ENCODE measurements at places on chromosomes 4 and X.

DNA sequence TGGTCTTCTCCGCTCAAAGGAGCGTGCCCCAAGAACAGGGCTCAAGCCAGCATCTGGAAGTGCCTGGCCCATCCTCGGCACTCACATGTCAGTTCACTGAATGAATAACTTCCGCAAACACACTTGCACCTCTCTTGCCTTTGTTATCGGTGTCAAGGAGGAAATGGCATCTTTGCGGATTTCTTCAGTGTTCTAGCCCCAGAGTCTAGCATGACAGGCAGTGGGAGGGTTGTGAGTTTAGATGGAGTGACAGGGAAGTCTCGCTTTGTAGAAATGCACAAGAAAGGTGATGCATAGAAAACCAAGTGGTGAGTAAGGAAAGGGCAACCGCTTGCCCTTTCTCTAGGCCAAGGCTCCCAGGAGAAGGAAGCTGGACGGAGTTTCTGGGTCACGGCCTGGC is 17.6 kb upstream of the MECP2 start:
- DNase-seq, result no peak

GRCh38 chr4:78311306-78311705 is 240.3 kb upstream of the ANXA3 start:
- no peak for DNase-seq

- no peak for DNase-seq
Observed at GRCh38 chr4:32002037-32002747, 1282.0 kb downstream of the PCDH7 start.

- no peak for DNase-seq
Observed at GRCh38 chr4:149512501-149512900, 303.1 kb downstream of the IQCM start.

GRCh38 chr4:98722000-98722399 is 63.6 kb upstream of the TSPAN5 start:
- DNase-seq, result no peak

- DNase-seq, result no peak
Observed at GRCh38 chr4:70943114-70943513, 40.9 kb downstream of the MOB1B start.

GRCh38 chr4:106021737-106022410 is 126.6 kb downstream of the NPNT start:
- DNase-seq, result no peak

DNA sequence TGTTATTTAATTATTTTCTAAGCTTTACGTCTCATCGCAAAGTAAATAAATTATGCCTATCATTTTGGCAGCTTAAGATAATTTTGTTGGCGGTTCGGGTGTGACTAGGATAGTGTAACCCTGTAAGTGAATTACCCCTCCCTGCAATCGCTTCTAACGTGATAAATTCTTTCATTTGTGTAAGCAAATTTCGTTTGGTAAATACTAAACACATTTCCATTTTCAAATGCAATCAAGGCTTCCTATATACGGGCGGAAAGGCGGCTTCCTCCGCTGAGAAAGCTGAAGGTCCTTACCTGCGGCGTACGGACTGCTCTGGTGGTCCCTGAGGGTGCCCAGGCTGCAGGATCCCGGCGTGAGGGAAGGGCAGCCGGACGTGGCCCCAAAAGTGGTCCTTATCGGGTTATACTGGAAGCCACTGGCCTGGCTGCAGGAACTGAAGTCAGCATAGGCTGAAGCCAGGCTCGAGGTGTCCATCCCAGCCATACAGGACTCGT is 403 bp downstream of the PHOX2B start:
- no peak for DNase-seq

- DNase-seq, result no peak
Observed at GRCh38 chrX:15948318-15948660, 93.7 kb upstream of the AP1S2 start.

DNA sequence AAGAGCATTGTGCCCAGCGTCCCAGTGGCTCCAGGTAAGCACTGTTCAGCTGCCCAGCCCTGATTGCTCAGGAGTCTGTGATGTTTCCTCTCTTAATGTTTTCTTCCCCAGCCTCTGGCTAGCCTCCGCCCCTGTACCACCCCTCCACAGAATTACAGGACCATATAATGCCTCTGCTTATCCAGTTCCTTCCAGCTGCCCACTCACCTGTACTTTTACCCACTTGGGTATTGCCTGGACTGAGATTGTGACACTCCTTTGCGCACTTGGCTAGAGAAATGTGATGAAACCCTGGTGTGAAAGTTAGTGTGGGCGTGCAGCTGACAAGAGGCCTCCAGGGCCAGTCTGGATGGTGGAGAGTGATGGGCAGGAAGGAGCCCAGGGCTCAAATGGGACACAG is at the start of gene AWAT2:
TSS of gene AWAT2 (minus strand) at position 14 of the 400 bp plus-strand sequence. CDS start at position 8, 6 bp downstream.
- no peak for DNase-seq

DNA sequence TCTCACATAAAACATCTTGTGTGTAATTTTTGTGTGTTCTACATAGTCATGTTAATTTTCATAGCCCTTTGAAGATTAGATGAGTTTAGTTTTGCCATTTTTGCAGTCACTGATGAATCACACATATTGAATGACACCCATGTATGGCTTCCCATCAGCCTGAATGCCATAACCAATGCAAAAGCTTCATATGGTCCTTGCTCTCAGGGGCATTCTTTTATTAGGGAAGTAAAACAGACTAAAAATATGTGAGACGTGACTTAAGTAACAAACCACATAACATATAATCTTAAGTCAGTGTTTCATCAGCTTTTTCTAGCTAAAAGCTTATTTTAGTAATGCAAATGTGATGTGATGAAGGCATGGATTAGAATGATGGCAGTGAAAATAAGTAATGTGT is 8.2 kb downstream of the SLC25A4 start:
- no peak for DNase-seq

DNA sequence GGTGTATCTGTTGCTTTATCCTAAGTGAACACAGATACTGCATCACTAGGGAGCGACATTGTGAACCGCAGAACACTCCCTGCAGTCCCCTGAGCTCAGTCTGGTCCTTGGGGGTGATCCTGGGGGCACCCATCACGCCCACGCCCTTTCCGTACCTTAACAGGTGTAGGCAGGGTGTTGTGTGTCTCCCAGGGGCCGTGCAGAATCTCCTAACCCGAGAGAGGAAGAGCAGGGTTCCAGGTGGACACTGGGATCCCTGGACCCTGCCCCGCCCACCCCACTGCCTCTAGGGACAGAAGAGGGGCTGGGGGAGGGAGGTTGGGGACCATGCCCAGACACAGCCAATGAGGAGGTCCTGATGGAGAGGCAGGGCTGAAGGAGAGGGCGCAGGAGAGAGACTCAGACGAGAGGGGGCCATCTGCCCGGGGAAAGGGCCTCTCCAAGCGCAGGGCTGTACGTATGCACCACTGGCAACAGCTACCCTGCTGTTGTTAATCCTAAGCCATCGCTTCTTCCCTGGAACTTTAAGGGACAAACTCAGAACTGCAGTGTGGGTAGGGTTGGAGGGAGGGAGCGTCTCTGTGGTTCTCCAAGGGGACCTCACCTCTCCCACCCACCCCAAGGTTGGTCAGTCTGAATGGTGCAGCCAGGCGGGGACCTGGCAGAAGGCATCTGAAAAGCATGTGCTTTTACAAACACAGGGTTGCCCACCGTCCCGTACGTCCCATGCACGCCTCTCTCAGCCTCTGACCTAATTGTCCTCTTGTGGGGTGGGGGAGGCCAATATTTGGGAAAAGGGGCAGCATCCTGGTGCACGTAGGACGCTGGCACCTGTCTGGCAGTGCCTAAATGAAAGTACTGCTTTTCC is 2.5 kb downstream of the P2RY8 start:
- no peak for DNase-seq

DNA sequence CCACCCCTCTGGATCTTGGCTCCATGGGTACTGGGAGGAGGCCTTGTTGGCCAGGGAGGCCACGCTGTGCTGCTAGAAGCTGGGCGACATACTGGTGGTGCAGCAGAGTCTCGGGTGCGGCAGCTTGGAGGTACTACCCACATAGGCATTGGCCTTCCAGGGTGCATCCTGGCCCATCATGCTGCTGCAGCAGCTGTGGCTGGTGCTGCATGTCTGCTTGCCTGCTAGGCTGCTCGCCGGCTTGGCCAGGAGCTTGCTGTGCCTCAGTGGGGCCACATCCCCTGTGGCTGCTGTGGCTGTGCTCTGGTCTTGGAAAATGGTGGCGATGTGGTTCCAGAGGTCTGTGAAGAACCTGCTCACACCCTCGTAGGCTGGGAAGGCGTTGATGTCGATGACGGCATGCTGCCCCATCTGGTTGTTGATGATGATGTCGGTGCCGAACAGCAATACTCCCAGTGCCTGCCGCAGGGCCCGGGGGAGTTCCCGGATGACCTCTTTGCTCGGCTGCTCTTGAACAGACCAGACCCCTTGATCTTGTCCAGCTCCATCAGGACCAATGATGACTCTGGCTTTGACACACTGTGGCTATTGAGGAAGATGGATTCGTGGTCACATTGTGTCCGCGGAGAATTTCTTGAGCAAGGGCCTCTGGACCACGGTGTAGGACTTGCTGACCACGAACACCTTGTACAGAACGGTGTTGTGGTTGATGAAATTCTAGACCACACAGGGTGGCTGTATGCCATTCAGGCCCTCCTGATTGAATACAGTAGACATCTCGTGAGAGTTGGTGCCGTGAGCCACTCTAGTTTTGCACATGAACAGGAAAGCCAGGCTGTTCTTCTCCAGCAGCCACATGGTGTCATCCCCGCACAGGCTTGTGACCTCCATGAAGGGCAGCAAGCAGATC is 11.8 kb downstream of the RBM10 start:
- DNase-seq, result no peak

- no peak for DNase-seq
Observed at GRCh38 chr4:2304321-2304876, 42.5 kb upstream of the MXD4 start.

GRCh38 chr4:4395849-4396627 is 9.1 kb downstream of the NSG1 start:
- no peak for DNase-seq

GRCh38 chr4:147732518-147733235 is 789 bp downstream of the ARHGAP10 start:
- DNase-seq, result no peak

DNA sequence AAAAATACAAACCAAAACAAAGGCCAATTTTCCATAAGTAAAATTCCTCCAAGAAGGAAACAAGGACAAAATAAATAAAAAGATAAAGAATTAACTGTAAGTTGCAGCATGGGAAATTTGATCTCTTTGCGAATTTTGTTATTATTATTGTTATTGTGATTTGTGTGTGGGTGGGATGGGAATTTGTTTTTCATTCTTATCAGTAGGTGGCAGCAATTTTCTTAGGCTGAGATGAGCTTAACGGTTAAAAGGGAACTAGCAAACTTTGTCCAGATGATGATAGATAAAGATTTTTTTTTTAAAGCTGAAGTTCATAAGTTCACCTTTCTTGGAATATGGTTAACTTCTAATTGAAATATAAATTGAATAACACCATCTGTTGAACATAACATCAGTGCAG is 83.2 kb upstream of the IL1RAPL2 start:
- no peak for DNase-seq

DNA sequence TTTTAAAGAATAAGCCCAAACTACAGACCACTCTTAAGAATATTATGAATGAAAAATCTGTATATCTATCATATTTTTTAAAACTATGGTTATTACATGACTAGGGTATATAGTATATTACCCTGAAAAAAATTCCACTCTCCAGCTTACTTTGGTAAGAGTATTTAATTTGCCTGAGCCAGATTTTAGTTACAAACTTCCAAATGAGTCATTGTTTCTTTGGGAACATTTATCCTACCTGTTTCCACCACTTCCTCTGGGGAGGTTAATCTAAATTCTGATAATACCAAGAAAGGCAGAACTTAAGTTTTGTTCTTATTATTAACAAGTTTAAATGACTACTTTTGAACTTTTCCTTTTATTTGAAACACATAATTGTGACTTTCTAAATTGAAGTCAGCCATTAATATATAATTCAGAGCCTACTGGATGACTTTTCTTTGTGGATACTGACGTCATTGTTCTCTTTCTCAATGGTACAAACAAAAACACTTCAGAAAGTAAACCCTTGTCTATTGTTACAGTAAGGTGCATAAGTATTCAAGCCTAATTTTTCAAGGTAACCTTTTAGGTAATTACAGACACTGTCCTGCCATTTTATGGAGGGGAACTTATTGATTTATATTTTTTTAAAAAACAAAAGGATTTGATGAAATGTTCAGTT is 135.6 kb upstream of the TLL1 start:
- no peak for DNase-seq

GRCh38 chr4:112473985-112474384 is 42.0 kb downstream of the NEUROG2 start:
- no peak for DNase-seq

- no peak for DNase-seq
Observed at GRCh38 chr4:95118497-95118896, 360.7 kb downstream of the BMPR1B start.

DNA sequence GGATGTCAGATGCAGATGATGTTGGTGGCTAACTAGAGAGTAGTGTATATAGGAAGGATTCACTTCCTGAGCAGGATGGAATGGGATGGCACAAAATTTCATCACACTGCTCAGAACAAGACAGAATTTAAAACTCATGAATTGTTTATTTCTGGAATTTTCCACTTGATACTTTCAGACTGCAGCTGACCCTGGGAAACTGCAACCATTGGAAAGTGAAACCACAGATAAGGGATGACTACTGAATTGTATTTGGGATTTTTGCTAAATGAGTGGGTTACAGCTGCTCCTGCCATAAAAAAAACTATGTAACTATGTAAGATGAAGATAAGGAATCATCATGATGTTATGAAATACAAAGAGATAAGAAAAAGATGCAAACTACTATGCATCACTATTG is 51.4 kb downstream of the NPY5R start:
- DNase-seq, result no peak

- no peak for DNase-seq
Observed at GRCh38 chrX:46573892-46574773, 568 bp downstream of the CHST7 start.

Data from amygdala (tissue), 56 donors.